ENCODE measurements at places on chromosomes 2 and 18.

DNA sequence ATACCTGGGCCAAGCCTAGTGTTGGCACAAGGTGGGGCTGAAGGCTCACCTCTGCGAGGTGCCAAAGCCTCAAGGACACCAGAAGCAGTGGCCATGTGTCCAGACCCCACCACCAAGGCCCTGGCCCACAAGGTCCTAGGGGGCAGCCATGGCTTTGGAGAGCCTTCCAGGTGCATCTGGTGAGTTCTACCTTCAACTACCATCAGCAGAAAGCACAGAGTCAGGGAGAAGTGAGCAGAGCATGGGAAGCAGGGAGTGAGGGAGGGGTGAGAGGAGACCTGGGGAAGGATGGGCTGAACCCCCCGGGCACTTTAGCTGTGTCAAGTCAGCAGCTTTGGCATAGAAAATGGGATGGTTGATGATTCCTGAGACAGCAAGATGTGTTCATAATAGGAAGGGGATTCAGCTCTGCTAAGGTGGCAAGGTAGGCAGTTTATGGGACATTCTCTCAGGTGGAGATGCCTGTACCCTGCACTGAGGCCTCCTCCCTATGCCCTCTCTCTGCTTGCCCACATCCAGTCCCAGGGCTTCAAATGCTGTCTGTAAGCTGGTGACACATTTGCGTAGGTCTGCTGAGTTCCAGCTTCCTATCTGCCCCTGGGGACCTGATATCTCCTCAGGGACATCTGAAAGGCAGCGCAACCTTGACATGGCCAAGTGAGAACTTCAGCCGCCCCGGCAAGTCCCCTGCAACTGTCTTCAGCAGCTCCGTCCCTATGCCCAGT, 83.4 kb upstream of the RGPD5 start:
- no peak for DNase-seq

GRCh38 chr2:112885506-112885902, 25.5 kb upstream of the IL37 start:
- no peak for DNase-seq

GRCh38 chr18:11565716-11566115, 43.7 kb upstream of the SLC35G4 start:
- DNase-seq, result no peak

GRCh38 chr2:29367986-29368658, 252.9 kb downstream of the CLIP4 start:
- no peak for DNase-seq

DNA sequence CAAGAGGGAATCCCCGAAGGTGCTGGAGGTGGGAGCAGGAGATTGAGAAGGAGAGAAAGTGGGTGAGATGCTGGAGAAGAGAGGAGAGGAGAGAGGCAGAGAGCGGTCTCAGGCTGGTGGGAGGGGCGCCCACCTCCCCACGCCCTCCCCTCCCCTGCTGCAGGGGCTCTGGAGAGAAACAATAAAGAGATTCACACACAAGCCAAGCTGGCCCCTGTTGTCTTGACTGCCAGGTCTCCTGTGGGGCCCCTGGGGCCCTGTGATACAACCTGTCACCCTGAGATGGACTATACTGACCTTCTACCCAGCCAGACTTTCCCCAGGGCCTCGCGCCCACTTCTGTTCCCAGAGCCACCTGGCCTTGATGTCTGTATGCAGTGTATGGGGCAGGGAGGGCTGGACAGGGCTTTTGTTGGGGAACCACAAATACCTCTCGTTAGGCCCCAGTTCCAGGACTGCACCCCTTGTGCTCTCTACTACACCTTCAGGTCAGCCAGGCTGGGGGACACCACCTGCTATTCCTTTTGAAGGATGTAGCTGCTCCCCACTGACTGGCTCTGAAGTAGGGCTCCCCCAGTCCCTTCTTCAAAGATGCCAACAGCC, 8.0 kb upstream of the SPEG start:
- no peak for DNase-seq

DNA sequence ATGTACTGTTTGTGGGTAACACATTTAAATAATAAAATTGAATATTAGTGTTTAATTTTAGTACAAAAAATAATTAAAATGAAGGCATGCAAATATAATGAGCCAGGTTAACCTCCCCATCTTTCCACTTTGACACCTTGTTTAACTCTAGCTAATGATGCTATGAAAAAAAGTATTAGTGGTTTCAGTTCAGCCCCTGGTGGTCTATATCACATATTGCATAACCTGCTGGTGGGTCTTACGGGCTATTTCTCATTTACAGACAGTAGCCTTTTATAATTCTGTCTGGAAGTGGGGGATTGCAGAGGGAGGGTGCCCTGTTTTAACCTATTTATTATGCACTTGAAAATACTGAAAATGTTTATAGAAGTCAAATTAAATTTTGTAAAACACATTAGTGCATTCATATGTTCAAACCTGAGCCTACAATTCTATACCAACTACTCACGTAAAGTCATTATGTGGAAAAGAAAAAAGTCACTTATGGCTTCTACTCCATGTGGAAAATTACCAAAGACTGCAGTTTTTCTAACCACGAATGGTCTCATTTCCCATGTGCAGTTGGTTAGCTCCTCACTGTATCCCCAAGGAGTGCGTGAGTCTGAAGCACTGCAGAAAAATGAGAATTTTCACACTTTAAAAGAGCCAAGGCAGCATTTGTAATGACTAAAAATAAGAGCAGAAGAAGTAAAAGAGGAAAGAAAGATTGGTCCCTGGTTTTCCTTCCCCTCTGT, 381.0 kb downstream of the MTX2 start:
- DNase-seq, result peak; percentile 30

GRCh38 chr2:44623622-44624351, 262.0 kb downstream of the CAMKMT start:
- DNase-seq, result no peak

- peak; percentile 3 for DNase-seq
These were observed 181.3 kb upstream of the LINC00305 start for GRCh38 chr18:64330161-64330560.

- no peak for DNase-seq
These were observed 6.4 kb downstream of the WNT10A start for GRCh38 chr2:218887079-218887478.

- no peak for DNase-seq
These were observed 149.5 kb upstream of the ZFP36L2 start for GRCh38 chr2:43375746-43376522.

- DNase-seq, result no peak
These were observed 134.4 kb downstream of the ACTR3 start for GRCh38 chr2:114024326-114024725.

DNA sequence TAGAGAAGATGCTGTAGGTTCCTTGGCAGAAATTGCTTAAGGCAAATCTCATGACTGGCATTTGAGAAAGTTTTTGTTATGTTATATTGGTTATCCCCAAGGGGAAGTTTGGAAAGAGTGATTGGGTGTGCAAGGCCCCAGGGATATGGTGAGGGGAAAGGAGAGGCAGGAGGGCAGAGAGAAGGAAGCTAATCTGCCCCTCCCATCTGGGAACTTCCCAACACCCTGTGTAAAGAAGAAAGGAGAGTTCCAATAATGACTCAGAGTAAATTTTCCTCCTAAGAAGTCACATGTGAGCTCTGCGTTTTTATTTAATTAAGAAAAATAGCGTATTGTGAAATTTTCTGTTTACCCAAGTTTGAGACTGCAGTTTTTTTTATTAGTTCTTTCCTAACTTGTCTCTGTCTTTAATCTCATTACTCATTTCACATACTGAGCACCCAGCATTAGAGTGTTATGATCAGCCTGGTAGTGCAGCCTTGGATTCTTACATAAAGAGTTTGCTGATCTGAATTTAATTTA, 3.1 kb upstream of the KYNU start:
- no peak for DNase-seq

DNA sequence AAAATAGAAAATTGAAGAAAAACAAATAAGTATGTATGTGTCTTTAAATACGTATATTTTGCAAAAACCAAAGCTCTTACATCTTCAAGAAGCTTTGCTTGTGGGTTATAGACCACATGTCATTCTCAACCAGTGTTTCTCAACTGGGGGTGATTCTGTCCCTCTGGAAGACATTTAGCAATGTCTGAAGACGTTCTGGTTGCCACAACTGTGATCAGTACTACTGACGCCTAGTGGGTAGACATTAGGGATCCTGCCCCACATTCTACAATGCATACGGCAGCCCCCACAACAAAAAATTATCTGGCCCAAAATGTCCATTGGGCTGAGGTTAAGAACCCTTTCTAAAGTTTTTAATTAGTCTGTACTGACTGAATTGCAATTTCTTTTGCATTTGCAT, 48.4 kb downstream of the UNC50 start:
- DNase-seq, result no peak

DNA sequence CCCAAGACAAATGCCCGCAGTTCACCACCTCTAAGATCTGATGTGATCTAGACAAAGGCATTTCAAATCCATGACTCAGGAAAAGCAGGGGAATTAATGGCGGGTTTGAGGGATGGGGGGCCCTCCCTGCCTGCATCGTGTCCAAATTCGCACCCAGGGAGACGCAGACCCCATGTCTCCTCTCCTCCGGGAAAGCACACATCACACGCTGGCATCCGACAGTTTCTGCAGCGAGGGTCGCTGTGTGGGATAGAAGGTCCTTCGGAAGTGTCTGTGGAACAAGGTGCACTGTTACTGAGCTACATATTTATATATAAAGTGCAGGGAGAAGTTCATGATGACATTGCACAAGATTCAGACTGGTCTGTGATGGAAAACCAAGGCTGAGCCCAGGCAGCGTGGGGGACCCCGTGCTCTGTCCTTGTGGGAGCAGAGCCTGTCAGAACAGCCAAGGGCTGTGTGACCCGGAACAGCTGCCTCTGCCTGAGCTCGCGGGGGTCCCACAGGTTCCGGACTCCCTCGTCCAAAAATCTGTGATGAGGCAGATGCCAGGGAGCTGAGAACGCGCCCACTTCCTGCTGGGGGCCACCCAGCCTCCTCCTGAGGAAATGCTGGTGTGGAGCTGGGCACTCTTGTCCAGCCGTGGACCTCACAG, 82.3 kb upstream of the CTDP1 start:
- no peak for DNase-seq

- DNase-seq, result no peak
These were observed 37.3 kb upstream of the GRP start for GRCh38 chr18:59182673-59183072.

- DNase-seq, result no peak
These were observed 10.1 kb upstream of the CCDC138 start for GRCh38 chr2:108776475-108776874.

DNA sequence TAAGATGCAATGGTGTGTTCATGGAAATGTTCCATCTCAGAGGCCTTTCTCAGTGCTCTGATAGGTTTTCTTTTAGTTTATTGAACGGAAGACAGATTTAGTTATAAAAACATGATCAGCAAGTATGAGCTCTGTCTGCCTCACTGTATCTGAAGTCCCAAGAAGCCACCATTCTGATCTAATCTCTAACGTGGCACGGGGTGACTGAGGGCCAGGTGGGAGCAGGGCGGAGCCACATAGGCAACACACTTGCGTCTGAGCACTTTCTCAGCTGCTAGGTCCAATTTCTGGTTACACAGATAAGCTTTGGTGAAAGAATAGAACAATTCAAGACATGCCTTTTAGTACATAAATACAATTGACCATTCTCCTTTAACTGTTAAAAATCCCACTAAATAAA, 60.4 kb downstream of the SNTG2 start:
- no peak for DNase-seq

DNA sequence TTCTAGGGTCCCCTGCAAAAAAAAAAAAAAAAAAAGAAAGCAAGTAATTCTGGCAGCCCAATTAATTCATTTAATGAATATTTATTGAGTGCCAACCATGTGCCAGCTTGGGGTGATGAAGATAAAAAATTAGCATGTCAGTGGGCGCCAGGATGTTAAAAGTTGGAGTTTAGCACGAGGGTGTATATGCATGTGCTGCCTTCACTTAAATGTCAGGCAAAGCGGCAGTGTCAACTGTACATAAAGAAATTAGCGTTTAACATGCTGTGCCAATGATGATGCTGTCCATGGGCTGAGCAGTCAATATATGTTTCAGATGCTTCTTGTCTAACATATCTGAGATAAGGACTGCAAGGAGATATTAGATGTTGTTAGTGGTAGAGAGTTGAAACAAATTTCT, 49.5 kb downstream of the ASAP2 start:
- DNase-seq, result no peak

DNA sequence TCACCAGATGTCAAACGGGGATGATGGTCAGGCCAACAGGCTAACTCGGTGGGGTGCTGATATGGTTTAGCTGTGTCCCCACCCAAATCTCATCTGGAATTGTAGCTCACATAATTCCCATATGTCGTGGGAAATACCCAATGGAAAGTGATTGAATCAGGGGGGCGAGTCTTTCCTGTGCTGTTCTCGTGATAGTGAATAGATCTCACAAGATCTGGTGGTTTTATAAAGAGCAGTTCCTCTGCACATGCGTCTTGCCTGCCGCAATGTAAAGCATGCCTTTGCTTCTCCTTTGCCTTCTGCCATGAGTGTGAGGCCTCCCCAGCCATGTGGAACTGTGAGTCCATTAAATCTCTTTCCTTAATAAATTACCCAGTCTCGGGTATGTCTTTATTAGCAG, 74.4 kb upstream of the YWHAQ start:
- no peak for DNase-seq

DNA sequence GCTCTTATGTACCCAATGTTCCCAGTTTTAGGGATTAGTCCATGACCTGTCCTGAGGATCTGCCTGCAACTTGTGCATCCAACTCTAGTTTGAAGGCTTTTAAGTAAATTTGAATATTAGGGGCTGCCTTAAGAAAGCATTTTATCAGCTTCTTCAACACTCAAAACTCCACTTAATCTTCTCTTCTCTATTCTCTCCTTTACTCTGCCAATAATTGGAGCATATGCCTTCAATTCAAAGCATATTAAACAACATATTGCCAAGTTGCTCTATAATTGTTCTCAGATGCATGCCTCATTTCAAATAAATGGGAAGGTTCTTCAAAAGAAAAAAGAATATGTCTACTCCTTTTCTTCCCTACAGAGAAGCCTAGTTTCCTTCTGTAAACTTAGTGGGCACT, 84.8 kb upstream of the NCKAP5 start:
- DNase-seq, result no peak

DNA sequence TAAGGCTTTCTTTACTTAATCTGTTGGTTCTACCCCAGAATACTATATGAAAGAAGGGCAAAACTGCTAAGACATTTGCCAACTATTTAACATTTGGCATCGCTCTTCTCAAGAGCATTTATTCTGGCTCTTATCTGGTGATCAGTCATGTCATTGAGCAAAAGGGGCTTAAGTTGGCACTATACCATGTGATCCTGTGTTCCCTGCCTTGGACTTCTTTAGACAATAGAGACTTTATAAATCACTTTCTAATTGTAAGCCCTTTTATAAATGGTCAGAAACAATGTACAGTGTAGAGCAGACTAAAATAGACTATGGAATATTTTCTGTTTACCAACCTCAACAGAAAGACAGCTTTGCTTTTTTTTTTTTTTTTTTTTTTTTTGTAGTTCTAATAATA, 52.1 kb downstream of the GTF3C3 start:
- DNase-seq, result no peak

GRCh38 chr2:181862583-181863281, 28.8 kb upstream of the ITPRID2 start:
- no peak for DNase-seq
